ENCODE measurements at places on chromosomes 7 and 10. TPM values are rescaled to one million over a fixed set of nuclear protein-coding genes. Genes with fewer than 3 reads are reported as not detected.
A peak's percentile ranks its signal among the peaks of the same experiment; 100 is the strongest.

LRRD1 gene
- 1.00 TPM for total RNA-seq

NPSR1 gene
- total RNA-seq, result not detected

FZD8 gene
- total RNA-seq, result 1.1 TPM

THAP5 gene
- 31.9 TPM for total RNA-seq

FRAT1 gene
- total RNA-seq, result 2.3 TPM

TUBB8 gene
- total RNA-seq, result 1.8 TPM

ZNF716 gene
- total RNA-seq, result 0.13 TPM

MOGAT3 gene
- total RNA-seq, result not detected

SHTN1 gene
- 17.0 TPM for total RNA-seq

TMEM273 gene
- total RNA-seq, result not detected

CDHR1 gene
- total RNA-seq, result 3.2 TPM

ZNF804B gene
- 0.67 TPM for total RNA-seq

MMD2 gene
- total RNA-seq, result not detected

IKZF5 gene
- 9.7 TPM for total RNA-seq

DNA sequence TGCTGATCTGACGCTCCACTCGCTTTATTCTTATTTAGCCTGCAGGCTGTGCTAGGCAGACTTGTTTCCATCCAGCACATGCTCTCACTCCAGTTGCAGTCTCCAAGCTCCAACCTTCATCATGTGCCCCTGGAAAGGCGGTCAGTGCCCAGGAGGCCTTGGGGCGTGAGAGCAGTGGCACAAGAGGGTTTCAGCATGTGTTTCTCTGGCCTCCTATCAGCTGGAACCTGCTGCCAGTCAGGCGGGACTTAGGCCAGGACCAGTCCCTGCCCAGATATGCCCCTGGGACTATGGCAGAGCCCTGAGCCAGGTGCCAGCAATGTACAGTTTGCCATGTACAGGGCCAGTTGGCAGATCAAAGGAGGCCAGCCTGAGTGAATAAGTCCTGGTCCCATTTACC, 330.2 kb upstream of the FZD1 start:
- no peak for ATAC-seq

DNA sequence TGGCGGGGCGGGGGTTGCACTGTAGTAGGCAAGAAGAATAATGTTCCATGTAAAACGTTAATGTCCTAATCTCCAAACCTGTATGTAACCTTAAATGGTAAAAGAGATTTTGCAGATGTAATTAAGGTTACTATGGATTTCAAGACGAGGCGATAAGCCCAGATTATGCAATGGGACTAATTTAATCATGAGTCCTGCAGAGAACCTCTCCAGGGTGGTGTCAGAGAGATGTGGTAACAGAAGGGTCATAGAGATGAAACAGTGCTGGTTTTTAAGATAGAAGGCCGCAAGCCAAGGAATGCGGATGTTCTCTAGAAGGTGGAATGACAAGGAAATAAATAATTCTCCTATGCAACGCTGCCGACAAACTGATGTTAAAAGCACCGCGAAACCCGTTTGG, 57.1 kb downstream of the UBE3C start:
- ATAC-seq, result no peak

GRCh38 chr7:133282094-133282493, 29.2 kb downstream of the EXOC4 start:
- ATAC-seq, result no peak

- ATAC-seq, result no peak
Observed at GRCh38 chr7:97801108-97801507, 69.2 kb downstream of the TAC1 start.

GRCh38 chr7:30970074-30970473, 6.3 kb downstream of the GHRHR start:
- ATAC-seq, result no peak

DNA sequence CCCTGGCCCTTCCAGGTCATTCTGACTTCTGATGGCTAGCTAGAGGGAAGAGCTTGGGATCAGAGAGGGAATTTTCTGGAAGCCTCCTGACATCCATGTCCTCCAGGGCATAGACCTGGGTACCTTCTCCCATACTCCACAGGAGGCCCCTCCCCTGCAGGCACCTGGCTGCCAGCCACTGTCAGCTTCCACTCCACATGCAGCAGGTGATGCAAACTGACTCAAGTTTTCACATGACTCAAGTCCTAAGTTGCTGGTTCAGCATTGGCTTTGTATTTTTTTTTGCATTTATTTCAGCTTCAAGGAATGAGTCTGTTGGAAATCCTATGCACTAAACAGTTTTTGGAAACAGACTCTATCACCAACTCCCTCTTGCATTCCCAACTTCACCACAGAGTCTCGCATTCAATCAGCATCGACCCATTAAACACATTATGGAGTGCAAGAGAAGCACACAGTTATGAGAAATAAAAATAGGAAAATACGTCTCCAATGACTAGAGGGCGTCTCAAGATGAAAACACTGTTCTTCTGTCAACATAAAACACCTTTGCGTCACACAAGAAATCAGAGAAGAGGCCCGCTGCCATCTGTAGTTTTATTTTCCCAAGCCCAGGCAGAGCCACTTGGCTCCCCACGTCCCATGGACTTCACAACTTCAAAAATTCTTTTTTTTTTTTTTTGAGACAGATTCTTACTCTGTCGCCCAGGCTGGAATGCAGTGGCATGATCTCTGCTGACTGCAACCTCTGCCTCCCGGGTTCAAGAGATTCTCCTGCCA, 362.6 kb upstream of the MGMT start:
- ATAC-seq, result no peak

- ATAC-seq, result no peak
Observed at GRCh38 chr7:47621979-47622561, 40.2 kb upstream of the TNS3 start.

DNA sequence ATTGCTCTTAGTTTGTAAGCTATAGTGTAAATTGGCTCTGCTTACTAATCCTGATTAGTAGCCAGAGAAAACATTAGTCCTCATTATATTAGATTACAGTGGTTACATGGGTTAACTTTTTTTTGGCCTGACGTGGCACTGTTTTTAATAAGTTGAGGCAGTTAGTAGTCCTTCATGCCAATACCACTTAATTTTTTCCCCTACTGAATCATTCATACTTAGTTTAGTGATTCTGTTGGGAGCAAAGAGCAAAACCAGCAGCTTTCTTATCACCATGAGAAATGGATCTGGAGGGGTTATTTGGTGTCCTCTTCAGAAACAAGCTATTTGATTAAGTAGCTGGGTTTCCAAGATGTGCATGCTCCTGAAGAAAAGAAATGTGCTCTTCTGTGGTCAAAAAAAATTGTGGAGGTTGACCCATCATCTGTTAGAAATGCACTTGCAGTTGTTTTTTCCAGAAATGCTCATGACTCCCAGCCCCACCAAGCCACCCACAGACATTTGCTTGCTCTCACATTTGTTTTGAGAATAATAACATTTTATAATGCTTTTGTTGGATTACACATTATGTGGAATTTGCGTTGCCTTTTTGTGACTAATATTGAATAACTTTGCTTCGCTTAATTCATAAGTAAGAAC, 258.5 kb downstream of the HDAC9 start:
- ATAC-seq, result no peak

DNA sequence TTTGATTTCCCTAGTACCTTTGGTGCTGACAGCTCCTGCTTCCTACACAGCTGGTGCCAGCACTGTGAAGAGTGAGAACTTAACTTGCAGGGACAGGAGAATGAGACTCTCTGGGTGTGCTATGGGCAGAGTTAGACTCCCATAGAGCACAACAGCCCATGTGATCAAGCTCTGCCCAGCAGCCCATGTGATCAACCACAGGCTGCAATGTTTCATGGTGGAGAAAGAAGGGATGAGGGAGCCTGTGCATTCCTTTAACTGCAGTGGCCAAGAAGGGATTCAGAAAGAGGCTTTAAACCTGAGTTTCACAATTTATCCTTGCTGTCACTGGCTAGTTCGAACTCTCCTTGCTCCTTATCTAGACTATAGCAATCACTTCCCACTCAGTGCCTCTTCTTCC, 10.0 kb upstream of the MEST start:
- ATAC-seq, result no peak

- no peak for ATAC-seq
Observed at GRCh38 chr7:29077854-29078253, 68.5 kb downstream of the CPVL start.

DNA sequence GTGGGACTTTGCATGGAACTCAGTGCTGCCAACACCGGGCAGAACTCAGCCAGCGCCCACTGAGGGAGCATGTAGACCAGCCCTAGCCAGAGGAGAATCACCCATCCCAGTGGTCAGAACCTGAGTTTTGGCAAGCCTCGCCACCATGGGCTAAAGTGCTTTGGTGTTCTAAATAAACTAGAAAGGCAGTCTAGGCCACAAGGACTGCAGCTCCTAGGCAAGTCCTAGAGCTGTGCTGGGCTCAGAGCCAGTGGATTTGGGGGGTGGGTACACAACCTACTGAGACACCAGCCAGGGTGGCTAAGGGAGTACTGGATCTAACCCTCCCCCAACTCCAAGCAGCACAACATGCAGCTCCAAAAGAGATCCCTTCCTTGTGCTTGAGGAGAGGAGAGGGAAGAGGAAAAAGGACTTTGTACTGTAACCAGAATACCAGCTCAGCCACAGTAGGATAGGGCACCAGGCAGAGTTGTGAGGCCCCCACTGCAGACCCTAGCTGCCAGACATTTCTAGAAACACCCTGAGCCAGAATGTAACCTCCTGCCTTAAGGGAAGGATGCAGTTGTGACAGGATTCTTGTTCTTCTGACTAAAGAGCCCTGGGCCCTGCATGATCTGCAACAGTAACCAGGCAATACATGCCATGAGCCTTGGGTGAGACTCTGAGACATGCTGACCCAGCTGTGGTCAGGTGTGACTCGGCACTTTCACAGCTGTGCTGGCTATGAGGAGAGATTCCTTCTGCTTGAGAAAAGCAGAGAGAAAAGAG, 24.4 kb downstream of the GSDME start:
- ATAC-seq, result peak; percentile 95

DNA sequence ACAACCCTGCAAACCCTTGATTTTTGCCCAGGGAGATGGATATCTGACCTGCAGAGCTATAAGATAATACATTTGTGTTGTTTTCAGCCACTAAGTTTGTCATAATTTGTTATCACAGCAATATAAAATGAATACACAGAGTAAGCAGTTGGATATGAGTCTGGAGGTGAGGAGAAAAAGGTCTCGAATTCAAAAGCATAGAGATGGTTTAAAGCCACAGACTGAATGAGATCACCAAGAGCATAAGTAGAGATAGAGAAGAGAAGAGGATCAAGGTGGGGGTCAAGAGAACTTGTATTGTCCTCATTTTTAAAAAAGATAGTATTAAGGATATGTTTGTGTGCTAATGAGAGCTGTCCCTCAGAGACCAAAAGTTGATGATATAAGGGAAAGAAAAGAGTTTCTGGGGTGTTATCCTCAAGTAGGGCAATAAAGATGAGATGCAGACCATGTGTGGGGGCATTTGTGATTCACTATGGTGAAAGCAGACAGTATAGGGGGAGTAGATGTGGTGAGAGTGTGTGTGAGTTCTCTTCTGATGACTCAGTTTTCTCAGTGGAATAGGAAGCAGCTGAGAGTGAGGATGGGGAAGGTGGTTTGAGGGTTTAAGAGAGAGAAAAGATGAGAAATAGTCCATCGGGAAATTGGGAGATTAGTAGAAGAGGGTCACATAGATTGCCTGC, 25.8 kb upstream of the PCGF5 start:
- no peak for ATAC-seq

DNA sequence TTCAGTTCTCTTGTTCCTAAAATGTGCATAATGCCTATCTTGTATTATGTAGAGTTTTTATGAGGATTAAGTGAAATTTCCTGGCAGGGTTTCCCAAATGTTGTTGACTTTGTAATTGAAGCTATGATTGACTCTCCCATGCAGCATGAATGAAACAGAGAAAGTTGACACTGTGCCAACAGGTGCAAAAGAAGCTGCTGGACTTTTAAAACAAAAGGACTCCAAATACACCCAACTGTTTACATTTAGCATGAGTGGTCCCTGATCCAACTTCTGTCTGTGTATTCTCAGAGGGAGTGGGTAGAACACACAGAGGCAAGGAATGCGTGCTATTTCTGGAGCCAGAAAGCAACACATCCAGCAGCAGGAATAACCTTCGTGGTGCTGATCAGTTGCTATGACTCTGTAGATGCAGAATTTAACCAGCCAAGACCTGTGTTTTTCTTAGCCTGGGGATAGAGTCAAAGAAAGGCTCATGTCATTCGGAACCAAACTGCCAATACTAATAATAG, 14.4 kb upstream of the RBM20 start:
- ATAC-seq, result no peak

DNA sequence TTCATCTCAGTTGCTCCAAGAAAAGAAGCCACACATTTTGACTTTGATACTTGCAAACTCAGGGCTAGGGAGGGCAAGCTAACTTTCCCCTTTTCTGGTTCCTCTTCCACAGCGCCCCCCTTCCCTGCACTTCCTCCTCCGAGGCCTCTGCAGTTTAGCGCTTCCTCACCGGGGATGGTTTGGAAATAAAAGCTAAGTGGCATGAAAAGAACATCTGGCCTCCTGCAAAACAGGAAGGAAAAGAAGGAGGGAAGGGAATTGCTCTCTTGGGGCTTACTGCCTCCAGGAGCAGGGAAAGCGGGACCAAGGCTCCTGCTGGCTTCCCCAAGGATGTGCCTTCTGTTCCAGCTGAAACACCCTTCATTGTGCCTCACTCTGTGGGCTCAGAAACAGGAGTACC, 42.3 kb downstream of the PRKCQ start:
- no peak for ATAC-seq

DNA sequence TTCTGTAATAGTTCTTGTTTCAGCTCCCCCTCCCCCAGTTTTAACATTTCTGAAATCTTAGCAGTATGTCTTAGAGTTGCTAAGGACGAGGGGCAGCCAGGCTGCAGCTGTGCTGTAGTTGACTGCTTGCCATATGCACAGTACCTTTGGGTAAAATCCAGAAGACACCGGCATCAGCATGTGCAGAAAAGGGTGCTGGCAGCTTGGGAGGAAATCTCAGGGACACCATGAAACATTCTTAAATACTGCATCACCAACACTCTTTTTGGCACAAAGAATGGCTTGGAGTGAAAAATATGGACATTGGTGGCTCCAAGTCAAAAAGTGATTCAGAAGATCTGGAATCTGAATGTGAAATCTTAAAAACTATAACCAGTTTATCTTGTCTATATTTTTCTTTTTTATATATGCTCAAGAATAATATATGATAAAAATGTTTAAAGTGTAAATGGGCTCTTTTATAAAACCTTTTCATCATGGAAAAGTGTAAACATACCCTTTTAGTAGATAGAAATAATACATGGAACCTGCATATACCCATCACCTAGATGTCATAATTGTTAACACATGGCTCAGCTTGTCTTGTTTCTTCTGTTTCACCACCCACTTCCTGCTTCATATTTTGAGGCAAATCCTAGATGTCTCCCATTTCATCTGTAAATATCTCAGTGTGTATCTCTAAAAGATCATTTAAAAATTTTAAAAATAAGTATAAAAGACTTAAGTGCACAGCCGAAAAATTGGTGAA, 34.4 kb upstream of the ARMS2 start:
- no peak for ATAC-seq

DNA sequence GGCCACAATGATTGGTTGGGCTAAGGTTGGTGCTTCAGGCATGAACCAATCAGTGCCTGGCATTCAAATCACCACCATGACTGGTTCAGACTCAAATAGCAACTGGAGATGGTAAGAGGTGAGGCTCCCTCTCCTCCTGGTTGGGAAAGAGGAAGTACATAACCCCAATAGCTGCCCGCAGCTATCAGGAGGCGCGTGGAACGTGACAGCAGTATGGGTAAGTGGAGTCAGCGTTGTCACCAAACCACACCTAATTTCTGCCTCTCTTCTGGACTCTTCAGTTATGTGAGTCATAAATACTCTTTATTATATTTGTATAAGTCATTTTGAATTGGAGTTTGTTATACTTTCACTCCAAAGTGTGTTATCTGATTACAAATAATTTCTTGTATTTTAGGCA, 17.9 kb upstream of the ITGA8 start:
- ATAC-seq, result no peak

GRCh38 chr7:84674236-84674913, 479.8 kb upstream of the SEMA3A start:
- no peak for ATAC-seq

All from motor neuron (in vitro differentiated cells).